Spinal cord (tissue), 10 donors: ENCODE measurements at places on chromosomes 7 and 10. TPM values are rescaled to one million over a fixed set of nuclear protein-coding genes. Genes with fewer than 3 reads are reported as not detected.
A peak's percentile ranks its signal among the peaks of the same experiment; 100 is the strongest.

Gene ALOX5
- 9.3 TPM for total RNA-seq

GRCh38 chr10:50968386-50969091 lies 83.1 kb upstream of the A1CF start:
- no peak for DNase-seq

Gene PPP1R3C
- 46.8 TPM for total RNA-seq

- DNase-seq, result no peak
Measured at GRCh38 chr7:130944997-130945396, 211.0 kb upstream of the KLF14 start.

GRCh38 chr10:67976292-67977245 lies 92.1 kb downstream of the SIRT1 start:
- no peak for DNase-seq

DNA sequence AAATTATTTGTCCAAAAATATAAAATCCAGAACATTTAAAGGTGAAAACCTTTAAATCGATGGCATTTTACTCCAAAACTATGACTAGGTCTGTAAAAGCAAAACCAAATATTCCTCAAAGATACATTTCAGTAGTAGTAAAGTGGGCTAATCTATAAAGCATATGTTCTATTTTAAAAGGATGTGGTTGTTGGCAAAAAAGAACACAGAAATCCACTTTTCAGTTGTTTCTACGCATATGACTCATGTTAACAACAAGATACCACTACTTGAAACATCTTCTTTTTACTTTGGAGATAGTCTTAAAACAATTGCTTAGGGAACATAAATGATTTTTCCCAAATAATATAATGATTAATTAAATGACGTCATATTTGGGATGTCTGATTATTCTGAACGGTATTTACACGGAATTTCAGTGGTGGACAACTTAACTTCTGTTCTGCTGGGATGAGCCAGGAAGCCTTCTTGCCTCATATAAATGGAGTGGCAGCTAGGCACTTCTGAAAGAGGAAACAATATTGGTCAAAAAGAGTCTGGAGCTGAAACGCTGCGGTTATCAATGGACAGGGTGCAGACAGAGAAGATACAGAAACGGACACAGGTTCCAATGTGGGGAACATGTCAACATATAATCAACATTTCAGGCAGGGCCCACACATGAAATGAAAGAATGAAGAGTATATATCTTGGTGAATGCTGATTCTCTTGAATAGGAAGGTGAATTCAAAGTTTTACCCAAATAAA lies 78.5 kb downstream of the ETV1 start:
- no peak for DNase-seq

Gene GSAP
- 18.4 TPM for total RNA-seq

DNA sequence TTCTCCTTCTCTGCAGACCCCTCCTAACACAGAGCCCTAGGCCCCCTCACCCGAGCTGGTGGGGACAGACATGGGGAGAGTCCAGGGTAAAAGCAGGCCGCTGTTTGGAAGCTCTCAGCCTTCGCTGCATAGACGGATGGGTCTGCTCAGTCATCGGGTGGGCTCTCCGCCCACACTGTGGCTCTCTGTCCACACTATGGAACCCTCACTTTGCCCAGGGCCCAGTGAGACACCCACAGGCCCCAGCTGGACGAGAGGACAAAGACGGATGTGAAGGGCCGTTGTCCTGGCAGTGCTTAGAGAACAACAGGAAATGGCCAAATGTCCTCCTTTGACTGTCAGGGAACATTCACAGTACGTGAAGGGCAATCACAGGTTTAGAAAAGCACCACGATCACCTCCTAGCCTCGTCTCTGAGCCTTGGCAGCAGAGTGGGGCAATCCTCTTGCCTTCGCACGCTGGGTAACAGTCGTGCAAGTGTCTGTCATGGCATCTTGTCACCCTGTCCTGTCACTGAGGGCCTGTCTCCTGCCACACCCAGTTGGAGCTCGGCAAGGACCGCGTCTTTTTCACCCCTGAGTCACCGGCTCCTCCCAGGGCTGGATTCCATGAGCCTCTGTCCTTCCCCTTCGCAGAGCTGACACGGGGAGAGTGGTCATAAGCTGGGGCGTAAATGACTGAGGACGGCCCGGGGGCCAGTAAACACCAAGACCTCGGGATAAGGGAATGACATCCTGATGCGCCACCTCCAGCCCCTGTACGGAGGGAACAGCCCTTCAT lies 80.6 kb downstream of the PRKAG2 start:
- DNase-seq, result no peak

DNA sequence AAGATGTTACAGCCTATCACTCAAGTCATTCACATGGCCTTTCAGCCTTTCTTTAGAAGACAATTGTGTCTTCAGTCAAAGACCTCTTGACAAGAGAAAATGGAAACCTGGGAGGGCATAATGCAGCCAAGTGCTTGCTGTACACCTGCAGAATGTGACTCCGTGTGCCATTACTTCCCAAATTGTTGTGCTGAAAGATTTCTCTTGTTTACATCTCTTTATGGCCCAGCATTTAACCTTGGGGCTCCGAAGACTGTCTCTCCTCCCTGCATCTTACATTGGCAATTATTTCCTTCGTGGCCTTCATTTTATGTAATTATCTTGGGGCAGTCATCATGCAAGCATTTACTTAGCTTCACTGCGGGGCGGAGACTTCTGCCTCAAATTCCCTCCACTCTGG lies 287.0 kb downstream of the TCF7L2 start:
- DNase-seq, result peak; percentile 32

Gene GIMAP7
- total RNA-seq, result 13.2 TPM

- no peak for DNase-seq
Measured at GRCh38 chr10:67864607-67865371, 19.7 kb upstream of the SIRT1 start.
